ENCODE measurements at places on chromosomes 11 and 22.

DNA sequence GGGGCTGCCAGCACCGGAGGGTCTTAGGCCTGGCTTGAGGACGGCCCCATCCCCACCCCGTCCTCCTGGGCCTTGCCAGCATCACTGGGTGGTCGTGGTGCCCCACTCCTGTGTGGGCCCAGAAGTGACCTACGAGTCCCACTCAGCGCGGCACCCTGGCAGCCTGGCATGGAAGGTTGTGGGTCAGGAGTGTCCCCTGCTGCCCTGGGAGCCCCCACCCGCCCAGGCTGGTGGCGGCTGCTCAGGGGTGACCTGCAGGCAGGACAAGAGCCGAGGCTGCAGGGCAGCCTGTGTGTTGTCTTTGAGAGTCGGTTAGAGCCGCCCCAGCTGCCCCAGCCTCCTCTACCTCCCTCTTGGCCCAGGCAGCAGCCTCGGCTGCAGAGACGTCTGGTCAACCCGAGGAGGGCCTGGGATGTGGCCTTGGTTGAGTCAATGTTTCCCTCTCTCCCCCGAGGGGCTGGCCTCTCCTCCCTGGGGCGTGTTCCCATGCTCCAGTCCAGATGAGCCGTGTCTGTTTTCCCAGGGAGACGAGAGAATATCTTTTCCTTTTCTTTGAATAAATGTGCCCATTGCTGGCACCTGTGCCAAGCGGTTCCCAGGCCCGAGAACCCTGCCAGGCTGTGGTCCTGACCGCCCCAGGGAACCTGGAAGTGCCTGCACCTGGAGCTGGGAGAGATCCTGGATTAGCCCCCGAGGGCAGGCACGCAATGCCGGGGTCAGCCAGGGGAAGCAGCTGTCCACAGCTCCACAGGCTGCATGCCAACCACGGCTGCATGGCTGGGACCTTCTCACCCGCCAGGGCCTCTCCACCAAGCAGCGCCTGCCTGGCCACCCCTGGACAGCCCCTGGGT lies 35.7 kb upstream of the MUC5AC start:
- DNase-seq = no peak

GRCh38 chr22:27880778-27881394 lies 38.2 kb downstream of the PITPNB start:
- DNase-seq = no peak

DNA sequence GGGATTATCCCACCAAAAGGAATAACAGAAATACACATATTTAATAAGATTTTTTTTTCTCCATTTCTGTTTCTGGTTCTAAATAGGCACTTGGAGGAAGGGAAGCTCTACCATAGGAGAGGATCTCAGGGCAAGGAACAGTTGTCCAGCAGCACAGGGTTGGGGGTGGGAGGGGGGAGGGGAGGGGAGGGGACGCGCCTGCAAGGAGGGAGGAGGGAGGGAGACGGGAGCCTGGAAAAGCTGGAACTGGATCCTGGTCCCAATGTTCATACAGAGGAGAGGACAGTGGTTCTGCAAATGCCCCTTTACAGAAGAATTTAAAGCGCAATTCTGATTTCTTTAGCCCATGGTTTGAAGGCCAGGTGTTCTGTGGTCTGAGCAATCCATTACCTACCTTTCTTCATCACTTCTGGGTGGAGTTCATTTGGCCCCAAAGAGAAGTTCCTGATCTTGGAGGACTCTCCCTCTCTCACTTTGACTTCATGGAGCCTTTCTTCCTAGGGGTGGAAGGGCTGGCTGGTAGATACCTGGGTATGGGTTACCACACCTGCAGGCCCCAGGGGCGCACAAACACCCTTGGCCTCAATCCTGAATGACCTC lies 348.9 kb upstream of the NCAM1 start:
- no peak for DNase-seq

- DNase-seq = no peak
Measured at GRCh38 chr22:26713823-26714449, 56.5 kb downstream of the MIAT start.

DNA sequence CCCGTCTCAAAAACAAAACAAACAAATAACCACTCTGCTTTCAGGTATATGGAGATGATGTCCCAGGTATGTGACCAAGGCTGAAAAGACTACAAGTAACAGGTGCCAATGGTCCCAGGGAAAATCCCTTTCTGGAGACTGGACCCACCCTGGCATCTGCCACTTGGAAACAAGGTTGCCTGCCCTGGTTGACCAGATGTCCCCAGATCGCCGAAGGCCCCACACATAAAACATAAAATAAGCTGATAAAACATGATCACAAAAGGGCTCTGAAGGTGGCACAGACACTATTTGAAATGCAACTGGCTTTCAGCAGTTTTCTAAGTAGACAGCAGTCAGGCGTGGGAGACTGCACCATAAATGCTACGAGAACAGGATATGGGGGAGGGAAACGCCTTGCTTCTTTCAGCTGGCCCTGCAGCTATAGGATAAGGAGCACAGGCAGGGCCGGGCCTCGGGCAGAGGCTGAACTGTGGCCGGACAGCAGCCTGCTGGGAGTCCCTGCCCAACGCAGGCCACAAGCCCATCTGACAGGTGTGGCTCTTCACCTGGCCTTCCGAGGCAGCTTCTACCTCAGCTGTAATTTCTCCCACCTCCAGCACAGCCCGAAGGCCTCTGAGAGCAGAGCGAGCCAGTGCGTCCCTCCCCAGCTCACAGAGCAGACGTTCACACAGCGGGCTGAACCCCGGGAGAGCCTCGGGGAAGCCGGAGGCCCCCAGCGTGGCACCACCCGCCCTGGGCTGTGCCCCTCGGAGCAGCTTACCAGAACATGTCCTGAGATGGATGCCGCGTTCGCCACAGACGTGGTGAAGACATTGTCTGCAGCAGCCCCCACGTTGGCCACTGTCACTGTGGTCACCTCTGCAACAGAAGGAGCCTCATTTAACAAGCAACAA lies 4.0 kb downstream of the DEAF1 start:
- DNase-seq = no peak

GRCh38 chr11:125423247-125423849 lies 72.7 kb downstream of the FEZ1 start:
- no peak for DNase-seq

DNA sequence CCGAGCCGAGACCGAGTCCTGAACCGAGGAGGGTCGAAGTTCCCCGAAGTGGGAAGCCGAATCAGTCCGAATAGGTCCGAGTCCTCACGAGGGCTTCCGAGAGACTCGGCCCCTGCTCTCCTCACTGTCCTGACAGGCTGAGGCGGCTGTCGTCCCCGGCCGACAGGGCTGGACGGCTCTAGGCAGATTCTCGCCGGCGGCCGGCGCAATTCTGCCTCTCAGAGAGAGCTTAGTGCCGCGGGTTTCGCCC lies 191 bp upstream of the DEAF1 start:
- no peak for DNase-seq

DNA sequence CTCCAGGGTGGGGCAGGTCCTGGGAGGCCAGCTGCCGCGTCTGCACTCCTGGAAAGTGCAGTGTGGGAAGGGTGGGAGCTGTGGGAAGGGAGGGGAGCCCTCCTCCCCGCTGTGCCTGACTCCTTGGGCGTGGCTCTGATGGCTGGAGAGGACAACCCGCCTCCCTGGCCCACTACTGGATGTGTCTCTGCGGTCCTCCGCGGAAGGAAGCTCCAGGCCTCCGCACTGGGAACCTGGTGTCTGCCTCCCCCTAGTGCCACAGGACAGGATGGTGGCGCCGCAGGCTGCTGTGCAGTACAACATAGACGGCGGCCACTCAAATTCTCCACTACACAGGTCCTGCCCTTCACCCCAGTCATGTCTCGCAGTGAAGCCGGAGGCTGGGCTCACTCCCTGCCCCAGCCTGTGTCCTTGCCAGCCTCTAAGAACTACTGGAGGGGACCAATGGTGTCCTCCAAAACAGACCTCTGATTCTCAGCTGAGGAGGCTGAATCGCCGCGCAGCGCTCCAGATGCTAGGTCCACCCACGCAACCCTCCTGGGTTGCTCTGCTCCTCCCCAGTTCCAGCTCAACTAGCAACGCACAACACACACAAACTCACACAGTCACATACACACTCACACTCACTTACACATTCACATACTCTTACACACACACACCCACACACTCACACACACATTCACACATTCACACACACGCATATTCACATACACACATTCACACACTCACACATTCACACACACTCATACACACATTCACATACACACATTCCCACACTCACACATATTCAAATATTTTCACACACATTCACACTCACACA lies 12.4 kb upstream of the DSCAML1 start:
- DNase-seq = no peak

DNA sequence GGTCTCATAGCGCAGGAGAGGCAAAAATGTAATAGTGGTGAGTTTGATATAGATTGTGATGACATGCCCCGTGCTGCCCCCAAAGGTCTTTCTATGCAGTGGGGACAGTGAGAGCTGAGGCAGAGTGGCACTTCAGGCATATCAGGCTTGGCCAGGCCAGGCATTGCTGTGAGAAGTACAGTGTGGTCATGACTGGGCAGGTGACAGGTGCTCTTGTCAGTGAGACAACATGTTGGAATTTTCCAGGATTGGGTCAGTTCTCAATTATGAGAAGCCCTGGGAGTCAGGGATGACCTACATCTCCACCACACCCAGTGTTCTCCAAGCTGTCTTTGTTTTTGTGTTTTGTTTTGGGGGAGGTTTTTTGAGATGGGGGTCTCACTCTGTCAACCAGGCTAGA lies 3.7 kb downstream of the SNAP29 start:
- DNase-seq = no peak

- no peak for DNase-seq
Measured at GRCh38 chr11:110392056-110392455, 37.7 kb upstream of the FDX1 start.

DNA sequence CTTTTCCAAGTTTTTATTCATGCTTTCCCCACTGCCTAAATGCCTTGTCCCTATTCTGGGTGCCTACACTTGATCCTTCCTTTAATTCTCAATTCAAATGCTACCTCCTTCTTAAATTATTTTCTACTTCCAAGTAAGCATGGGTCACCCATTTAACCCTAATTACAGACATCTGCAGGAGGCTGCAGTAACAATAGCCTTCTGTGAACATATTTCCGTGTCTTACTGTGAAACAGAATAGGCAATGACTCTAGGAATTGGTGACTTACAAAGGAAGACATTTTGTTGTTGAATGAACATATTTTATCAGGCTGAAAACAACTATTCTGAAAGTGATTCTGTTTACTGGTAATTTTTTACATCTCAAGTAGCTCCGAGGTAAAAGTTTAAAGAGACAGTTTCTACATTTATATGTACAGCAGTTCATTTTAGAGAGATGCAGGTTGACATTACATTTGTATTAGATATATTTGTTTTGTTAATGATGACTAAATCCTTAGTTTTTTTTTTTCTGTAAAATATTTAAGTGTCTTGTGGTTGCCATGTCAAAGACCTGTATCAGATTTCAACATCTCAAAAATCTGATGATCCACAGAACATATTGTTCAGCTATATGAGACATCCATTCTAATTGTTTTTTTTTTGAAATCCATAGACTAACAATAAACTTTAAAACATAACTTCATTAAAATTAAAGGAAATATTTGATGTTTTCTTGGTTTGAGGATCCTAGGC lies 316.8 kb downstream of the CASP12 start:
- DNase-seq = no peak

DNA sequence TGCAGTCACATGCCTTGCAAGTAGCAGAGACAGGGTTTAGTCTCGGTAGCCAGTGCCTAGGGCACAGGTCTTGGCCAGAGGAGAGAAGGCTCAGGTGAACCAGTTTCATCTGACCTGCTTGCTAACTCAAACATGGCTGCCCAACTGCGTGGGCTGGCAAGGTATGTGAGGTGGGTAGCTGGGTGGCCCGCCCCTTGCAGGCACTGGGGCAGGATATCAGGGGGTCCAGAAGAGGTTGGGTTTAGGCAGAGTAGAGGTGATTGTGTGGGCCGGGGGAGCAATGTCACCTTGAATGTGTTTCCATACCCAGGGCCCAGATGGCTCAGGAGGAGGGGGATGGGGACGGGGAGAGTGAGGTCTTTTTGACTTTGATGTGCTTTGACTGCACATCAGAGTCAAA lies 37.7 kb downstream of the ST3GAL4 start:
- no peak for DNase-seq

- no peak for DNase-seq
Measured at GRCh38 chr11:128916037-128916572, 24.9 kb downstream of the KCNJ5 start.

DNA sequence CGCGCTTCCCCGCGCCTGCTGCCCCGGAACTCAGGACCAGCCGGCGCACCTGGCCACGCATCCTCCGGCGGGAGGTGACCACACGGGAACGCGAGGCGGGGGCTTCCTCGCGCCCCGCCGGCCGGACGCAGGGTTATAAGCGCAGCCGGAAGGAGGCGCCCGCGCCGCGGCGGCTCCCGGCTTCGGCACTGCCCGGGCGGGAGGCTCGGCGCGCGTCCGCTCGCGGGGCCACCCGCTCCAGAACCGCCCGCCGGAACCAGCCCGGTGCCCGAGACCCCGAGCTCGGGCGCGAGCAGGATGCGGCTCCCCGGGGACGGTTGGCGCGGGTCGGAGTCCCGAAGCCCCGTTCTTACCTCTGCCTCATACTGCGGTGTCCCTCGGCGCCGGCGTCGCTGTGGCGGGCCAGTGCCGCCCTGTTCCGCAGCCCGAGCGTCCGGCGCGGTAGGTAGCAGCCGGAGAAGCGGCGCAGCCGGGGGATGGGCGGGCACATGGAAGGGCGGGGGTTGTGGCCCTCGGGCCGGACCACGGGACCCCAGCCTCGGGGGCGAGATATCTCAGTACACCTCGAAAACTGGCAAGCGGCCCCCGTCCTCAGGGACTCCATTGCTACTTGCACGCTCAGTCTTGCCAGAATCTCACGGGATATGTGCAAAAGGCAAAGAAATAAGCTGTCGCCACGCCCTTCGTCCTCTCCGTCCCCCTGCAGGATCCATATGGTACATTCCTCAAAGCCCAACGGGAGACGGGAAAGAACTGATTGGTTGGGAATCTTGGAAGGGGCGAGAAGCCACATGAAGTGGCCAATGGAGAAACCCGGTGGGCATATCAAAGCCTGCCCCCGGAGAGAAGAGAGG lies 23.1 kb downstream of the MICAL3 start:
- DNase-seq = no peak

DNA sequence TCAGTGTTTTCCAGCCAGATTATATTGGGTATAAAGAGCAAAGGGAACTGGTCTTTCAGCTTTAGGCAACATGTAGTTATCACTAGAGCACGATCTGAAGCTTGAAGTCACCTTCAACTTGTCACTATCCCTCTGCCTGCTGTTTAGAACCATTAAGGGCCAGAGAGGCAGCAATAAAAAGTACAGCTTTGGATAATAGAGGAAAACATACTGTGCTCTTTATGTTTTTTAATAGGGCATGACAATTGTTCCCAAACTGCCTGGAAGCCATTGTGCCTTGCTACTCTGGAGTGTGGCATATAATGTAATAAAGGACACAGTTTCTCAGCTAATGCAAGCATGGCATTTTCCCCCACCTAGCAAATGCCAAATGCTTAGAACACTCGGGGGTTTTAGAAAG lies 1912.0 kb upstream of the RAG2 start:
- DNase-seq = no peak

DNA sequence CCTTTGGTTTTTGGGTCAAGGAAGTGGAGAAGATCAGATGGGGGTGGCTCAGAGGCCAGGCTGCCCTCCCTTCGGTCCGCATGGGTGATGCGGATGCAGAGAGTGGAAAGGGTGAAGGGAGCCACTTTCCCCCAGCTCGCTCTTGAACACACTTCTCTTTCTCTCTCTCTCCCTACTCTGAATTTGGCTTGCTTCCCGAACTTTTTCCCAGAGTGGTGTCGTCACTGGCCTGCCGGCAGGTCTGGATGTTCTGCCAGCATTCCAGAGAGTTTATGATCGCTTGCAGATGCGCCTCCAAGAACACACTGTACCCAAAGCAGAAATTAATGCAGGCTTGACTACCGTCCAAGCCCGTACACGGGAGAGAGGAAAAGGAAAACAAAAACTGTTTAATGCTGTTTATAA lies 103.2 kb downstream of the ZBTB16 start:
- no peak for DNase-seq

All from stimulated activated CD8-positive, alpha-beta memory T cell treated with anti-CD3 and anti-CD28 coated beads, Interleukin-15, amount 100 ng/mL, for 1 hour (primary cell).